ENCODE measurements at places on chromosomes 5 and 9.

- DNase-seq, result no peak
These were observed 231.7 kb upstream of the CDH12 start for GRCh38 chr5:23084815-23085214.

DNA sequence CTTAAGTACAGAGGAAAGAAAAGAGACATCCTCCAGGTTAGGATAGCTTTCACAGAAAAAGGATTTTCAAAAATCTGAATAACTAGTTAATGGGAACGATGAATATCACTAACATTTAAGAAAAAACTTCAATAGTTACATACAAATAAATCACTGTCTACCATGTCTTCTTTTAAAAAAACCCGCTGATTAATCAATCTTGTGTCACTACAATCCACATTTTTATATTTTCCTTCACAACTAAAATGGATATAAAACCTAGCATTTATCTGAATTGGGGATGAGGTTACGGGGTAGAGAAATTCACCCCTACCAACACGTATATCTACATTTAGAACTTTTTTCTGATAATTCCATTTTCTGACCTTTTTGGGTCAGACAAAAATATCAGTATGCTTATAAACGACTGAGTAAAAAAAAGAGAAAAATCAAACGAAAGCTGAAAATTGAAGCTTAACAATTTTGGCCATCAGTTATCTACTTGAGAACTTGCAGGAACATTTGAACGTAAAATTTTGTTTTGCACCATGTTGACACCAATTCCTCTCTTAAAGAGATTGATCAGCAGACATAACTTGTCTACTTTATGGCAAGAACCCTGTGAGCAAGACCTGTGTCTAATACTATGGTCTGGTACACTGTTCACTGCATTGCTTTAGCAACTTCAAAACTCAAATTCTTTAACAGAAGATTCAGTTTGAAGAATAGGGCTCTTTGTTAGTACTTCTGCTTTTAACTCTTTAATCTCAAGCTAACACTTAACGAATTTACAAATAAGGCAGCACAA, 4.8 kb downstream of the NR3C1 start:
- DNase-seq, result no peak

DNA sequence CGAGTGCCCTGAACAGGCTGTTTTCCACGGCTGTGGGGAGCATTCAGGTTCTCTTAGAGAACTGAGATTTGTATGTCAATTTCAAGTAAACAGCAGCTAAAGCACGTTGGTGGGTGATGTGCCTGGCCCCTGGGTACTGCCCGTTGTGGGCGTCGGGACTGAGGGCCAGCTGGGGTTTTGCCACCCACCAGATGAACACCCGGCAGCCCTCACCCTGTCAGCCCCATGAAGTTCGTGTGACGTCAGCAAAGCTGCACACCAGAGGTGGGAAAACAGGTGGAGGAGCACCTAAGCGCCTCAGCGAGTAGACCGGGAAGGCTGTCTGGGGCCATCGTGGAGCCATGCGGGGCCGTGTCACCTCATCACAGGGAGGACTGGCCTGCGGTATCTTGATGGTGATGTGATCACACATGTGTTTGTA, 9.2 kb downstream of the CEP72 start:
- no peak for DNase-seq

GRCh38 chr9:80218328-80218727, 646.6 kb downstream of the TLE4 start:
- no peak for DNase-seq

DNA sequence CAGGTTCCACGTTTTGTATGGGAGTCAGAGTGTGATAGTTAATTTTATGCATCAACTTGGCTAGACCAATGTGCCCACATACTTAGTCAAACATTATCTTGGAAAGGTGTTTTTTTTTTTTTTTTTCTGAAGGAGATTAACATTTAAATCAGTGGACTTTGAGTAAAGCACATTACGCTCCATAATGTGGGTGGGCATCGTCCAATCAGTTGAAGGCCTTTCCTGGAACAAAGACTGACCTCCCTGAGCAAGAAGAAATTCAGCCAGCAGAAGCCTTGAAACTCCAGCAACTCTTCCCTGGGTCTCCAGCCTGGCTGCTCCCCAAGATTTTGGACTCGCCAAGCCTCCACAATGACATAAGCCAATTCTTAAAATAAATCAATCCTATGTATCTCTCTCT, 711.4 kb downstream of the MTRR start:
- DNase-seq, result no peak

GRCh38 chr9:99181206-99181605, 40.5 kb downstream of the ALG2 start:
- DNase-seq, result no peak

DNA sequence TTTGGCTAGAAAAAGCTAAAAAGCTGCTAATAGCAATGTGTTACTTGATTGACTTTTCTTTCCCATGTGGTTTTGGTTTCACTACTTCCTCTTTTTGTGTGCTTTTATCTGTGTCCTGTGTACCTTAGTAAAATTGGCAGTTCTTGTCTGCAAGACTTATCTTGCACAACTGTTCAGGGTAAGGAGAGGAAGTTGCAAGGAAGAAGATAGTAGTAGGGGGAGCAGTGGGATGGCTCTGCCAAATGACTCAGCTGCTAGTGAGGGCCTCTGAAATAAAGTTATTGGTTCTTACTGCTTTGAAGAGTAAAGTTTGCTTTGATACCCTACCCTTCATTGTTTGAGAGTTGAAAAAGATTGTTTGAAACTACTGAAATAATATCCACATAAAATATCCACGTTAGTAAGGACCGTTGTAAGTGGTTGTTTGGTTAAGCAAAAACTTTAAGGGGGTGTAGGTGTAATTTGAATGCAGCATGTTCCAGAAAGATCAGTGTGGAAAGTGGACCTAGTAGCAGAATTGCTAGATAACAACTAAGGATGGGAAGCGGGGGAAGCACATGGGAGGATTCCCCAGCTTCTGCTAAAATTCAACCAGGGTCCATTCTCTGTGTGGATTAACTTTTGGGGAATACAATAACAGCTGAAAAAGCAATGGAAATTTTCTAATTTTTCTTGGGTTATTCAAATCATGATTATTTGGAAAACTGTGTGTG, 123.5 kb downstream of the SCAMP1 start:
- DNase-seq, result no peak

DNA sequence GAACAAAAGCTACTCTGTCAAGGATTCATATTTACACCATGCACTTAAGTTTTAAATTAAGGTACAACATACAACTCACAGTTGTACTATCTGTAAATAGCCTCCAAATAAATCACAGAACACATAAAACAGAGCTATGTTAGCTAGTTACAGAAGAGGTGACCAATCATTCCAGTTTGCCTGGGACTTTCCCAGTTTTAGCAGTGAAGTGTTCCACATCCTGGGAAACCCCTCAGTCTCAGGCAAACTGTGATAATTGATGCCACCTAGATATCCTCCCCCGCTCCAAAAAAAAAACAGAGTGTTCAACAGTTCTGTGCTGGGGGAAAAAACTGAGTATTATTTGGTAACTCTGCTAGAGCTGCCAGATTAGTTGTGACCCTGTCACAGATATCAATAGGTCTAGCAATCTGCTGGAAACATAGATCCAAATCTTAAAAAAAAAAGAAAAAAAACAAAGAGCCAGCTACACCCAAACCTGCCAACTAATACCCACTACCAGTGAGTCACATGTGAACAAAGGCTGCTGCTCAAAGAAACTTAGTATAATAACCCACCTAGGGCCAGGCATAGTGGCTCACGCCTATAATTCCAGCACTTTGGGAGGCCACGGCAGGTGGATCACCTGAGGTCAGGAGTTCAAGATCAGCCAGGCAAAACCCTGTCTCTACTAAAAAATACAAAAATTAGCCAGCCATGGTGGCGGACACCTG, 5.7 kb downstream of the TBCA start:
- DNase-seq, result no peak

GRCh38 chr5:78631931-78632330, 16.6 kb downstream of the LHFPL2 start:
- no peak for DNase-seq

DNA sequence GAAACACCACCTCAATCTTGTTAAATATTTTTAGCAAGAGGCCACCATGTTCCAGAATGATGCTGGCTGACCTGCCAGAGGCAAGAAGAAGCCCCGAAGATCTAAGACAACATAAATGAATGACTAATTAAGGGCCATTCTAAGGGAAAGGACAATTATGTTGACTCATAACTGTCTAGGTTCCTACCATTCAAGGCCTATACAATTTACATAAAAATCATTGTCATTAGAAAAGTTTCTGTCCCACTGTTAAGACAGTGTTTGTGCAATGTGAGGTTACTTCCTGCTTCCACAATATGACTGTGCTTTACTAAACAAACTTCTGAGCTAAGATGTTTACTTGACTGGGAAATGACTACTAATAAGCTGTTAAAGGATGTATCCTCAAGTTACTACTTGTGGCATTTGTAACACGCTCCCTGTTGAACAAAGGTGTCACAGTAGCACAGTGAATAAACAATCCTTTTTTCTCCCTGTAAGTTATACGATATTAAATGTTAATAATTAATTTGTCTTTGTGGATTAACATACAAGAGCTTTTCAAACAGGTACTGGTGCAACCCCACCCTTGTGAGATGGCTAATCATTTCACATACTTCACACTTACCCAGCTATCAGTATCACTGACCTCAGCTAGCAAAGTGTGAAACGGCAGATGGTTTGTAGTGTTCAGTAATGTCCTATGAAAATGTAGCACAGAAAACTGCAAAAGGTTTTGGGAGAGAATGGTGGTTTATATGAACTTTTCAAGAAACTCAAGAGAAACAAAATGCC, 195.8 kb downstream of the EFNA5 start:
- DNase-seq, result no peak

DNA sequence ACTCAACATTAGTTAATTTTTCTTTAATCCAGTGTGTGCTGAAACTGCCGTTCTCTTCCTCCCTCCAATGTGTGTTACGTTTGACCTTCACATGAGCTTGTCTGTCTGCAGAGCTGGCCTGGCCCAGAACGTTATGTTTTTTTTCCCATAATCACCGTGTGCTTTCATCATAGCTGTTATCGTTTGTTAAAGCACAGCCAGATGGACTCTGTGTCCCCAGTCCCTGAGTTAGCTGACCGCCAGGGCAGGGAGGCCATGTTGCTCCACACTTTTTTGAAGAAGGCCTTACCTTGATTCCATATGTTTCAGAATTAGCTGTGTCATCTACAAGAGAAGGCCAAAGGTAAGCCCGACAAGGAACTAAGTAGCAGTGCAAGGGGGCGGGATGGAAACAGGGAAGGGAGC, 55.7 kb downstream of the HSD17B3 start:
- DNase-seq, result no peak
